ENCODE measurements at places on chromosomes 3 and 15.

DNA sequence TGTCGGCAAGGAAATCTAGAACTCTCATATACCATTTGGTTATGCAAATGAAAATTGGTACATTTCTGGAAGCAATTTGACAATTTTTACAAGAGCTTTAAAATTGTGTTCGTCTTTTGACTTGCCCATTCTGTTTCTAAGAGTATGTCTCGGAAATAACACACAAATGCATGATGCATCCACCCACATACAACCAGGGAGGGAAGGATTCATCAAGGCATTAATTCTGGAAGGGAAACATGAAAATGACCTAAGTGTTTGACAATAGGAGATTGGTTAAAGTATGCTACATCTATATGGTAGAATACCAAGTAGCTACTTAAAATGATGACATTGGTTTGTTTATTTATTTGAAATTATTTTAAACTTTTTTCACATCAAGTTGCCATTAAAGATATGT, 58.6 kb downstream of the PIAS1 start:
- no peak for DNase-seq

- no peak for DNase-seq
Observed at GRCh38 chr15:68299436-68299835, 21.9 kb downstream of the FEM1B start.

DNA sequence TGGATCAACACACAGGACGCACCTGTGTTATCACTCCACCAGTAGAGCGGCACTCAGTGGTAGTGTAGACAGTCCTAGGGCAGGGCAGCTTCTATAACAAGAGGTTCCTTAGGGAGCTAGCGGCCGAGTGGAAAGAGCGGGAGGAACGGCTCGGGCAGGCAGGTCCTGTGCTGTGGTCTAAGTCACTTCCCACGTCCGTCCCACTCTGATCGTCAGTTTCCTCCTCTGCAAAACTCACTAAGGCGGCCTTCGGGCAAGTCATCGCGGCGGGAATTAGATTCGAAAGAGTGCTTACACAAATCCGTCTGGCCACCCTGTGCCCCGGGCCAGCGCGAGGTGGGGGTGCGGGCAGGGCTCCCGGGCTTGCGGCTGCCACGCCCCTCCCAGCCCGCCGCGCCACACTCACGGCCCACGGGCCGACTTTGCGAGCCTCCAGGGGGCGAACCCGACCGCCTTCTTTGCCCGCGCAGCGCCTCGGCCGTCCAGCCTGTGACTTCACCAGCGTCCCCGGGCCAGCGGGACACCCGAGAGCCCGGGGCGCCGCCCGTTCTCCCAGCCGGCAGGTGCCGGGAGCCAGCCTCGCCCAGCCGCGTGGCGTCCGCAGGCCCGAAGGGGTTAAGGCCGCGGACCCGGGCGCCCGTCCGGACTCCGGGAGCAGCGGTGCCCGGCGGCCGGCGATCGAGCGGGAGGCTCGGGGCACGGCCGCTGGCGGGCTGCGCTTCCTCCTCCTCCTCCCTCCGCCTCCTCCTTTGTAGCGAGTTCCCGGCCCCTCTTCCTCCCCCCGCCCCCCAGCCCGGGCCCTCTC, 416 bp upstream of the CORO2B start:
- peak; percentile 17 for DNase-seq

- DNase-seq: no peak
Observed at GRCh38 chr3:118990823-118991560, 43.7 kb downstream of the IGSF11 start.

GRCh38 chr3:25184641-25185250, 243.3 kb upstream of the RARB start:
- no peak for DNase-seq

GRCh38 chr3:13173186-13173585, 100.0 kb upstream of the IQSEC1 start:
- DNase-seq: no peak

- DNase-seq: no peak
Observed at GRCh38 chr15:82624008-82624407, 23.2 kb downstream of the CPEB1 start.

GRCh38 chr3:189799366-189799765, 168.2 kb downstream of the TP63 start:
- no peak for DNase-seq

DNA sequence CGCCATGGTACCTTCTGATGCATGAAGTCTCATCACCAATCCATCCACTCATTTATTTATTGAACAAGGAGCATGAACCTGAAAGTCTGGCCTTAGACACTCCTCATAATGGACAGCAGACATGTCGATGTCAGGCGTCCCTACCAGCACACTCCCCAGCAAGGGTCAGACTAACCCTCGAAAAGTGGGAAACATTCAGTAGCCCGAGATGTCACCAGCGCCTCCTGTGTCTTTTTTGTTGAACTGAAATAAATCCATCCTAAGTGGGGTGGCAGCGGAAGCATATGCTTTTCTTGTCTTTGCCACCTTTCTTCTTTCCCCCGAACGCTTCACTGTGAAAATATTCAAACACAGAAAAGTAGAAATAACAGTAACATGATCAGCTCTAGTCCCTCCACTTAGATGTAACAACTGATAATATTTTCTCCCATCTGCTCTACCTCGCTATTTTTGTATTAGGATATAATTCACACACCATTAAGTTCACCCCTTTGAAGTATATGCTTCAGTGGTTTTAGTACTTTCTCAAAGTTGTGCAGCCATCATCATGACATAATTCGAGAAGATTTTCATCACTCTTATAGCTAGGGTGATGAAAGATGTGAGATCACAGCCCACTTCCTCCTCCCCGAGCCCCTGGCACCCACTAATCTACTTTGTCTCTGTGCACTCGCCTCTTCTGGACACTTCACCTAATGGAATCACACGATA, 121.6 kb downstream of the ADAMTS17 start:
- DNase-seq: no peak

GRCh38 chr15:83283138-83283812, 1.2 kb downstream of the BNC1 start:
- no peak for DNase-seq

DNA sequence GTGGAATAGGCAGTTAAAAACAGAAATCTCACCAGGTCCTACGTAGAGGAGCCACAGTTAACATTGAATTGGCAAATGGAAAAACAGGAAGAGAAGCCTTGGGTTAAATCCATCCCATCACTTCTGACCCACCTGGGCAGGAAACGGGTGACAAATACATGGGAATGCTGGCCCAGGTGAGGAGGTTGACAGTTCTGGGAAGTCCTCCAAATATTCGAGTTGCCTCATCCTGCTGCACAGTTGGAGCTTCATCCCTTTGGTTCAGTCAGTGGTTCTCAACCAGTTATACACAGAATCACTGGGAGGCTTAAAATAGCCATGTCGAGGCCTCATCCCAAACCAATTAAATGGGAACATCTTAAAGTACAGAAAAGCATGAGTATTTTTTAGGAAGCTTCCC, 5.3 kb downstream of the MYZAP start:
- no peak for DNase-seq

GRCh38 chr3:68256635-68257223, 602.3 kb upstream of the SUCLG2 start:
- DNase-seq: no peak

All from hematopoietic multipotent progenitor cell treated with erythropoietin and hydrocortisone succinate and interleukin-3 and kit ligand, for 8 days (in vitro differentiated cells).